Stimulated activated CD4-positive, alpha-beta T cell treated with anti-CD3 and anti-CD28 coated beads, Interleukin-15, amount 100 ng/mL, for 1 hour (primary cell): ENCODE measurements at places on chromosomes 11 and 22.

- DNase-seq = no peak
These were observed 106.3 kb downstream of the KCNQ1OT1 start for GRCh38 chr11:2593393-2593950.

DNA sequence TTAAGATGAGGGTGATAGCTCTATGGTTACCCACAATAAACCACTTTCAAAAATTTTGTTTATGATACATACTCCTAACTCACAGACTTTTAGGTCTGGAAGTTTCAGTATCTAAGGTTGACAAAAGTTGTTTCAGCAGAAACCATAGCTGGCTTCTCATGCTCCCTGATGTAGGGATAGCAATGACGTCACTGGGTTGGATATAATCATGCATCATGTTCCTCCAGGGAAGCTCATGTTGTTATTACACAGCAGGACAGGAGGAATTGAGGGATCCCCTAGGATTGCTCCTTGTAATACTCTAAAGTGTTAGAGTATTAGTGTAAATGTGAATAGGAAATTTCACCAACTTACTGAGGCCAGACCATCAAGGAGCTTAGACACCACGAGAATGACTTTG lies 23.6 kb downstream of the APOL3 start:
- DNase-seq = no peak

GRCh38 chr11:110472858-110473257 lies 43.1 kb downstream of the FDX1 start:
- no peak for DNase-seq

DNA sequence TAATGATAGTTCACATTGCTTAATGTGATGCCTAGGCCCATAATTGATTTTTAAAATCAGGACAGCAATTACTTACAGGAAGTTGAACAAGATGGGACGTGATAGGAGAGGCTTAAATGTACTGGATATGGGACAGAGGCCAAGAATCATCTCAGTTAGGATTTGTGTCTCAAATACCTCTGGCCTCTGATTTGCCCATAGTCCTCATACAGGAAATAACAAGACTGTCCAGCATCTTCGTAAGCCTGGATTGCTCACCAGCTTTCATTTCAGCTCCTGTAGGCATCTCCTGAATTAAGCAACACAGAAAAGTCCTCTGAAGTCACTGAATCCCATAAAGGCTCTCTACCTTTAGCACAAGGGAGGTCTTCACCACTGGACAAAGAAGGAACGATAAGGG lies at the start of gene MRGPRX3:
TSS of gene MRGPRX3 (plus strand) at position 231 of the 400 bp plus-strand sequence. CDS start 4,632 bp downstream, outside the sequence.
- DNase-seq = no peak

GRCh38 chr22:45878901-45879551 lies 97.9 kb downstream of the WNT7B start:
- no peak for DNase-seq

DNA sequence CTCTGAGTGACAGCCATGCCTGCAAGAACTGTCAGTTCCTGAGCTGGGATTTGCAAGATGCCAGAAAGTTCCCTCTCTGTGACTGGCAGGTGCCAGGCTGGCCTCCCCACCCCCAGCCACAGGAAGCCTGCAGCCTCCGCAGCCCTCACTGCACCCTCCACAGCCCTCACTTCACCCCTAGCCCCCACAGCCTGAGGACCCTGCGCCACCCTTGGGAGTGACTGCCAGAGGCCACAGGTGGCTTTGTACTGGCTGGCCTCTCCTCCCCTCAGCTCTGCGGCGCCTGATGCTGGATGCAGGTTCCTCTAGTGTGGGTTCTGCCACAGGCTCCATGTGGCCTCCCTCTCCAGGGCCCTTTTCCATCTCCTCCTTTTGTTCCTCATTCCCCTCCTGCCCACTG lies 28.7 kb downstream of the MPPED1 start:
- no peak for DNase-seq

DNA sequence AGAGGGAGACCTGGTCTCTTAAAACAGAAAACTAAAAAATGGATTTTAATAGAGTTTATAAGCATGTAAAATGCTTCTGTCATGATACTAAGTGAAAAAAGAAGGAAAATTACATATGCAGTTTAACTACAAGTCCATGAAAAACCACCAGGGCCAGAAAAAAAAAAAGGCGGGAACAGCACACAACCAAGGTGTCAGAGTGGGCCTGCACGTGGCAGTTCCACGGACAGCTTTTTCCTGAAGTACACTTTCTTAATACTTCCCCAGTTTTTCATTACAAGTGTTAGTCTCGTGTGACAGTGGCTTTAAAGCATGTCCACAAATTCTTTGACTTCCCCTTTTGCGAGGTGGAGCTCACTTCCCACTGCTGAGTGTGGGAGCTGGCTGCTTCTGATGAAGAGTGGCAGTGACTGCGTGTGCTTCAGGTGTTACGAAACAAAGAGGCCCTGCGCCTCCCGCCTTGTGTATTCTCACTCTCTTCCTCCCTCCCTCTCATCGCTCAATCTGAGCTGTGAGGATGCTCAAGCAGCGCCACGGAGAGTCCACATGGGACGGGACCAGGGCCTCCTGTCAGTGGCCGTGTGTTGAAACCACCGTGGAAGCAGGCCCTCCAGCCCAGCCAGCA lies 16.4 kb downstream of the PPM1F start:
- no peak for DNase-seq

DNA sequence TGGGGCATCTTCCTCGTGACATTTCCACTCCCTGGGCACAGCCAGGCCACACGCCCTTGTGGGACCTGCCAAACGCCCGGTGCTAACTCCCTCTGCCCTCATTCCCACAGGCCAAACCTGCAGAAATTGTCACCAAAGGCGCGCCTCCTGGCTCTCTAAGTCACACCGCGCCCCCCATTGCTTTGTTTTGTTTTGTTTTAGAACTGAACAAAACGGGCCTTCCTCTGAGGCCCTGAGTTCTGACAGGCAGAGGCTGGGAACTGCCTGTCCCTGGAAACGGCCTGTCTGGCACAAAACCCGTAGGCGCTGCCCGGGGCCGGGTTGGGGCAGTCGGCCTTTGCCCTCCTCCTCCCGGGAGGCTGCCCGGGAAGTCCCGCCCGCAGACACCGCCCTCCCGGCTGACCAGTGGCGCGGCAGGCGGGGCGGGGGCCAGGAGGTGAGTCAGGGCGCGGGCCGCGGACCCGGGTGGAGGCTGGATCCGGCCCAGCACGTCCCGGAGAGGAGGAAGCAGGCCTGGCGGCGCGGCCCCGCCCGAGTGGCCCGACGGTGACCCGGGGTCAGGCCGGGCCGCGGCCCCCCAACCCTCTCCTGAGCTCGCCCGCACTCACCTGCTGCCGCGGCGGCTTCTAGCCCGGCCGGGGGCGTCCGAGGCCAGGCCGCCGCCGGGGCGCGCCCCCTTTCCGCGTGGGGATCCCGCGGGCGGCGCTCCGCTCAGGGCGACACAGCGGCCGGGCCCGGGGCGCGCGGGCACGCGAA lies 465 bp downstream of the SUN2 start:
- DNase-seq = no peak

- no peak for DNase-seq
These were observed 89.4 kb upstream of the DRD2 start for GRCh38 chr11:113564527-113565130.

DNA sequence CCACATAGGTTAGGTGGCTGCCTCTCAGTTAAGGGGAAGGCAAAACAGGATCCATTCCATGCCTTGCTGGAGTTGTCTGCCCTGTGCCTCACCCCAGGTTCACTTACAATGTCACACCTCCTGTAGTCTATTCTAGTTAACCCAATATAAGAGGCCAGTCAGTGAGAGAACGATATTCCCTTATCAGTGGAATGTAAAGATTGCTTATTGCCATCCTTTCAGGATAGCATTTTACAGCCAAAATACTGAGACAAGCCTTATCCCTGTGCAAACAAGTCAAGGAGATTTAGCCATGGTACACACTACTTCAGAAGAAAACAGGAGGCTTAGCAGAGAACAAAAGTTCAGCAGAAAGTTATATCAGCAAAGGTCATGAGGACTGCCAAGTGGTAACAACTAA lies 5.5 kb downstream of the CYP2R1 start:
- DNase-seq = no peak
